IMR-90 (cell line): ENCODE measurements at places on chromosomes 1 and 21. TPM values are rescaled to one million over a fixed set of nuclear protein-coding genes. Genes with fewer than 3 reads are reported as not detected.
A peak's percentile ranks its signal among the peaks of the same experiment; 100 is the strongest.

DNA sequence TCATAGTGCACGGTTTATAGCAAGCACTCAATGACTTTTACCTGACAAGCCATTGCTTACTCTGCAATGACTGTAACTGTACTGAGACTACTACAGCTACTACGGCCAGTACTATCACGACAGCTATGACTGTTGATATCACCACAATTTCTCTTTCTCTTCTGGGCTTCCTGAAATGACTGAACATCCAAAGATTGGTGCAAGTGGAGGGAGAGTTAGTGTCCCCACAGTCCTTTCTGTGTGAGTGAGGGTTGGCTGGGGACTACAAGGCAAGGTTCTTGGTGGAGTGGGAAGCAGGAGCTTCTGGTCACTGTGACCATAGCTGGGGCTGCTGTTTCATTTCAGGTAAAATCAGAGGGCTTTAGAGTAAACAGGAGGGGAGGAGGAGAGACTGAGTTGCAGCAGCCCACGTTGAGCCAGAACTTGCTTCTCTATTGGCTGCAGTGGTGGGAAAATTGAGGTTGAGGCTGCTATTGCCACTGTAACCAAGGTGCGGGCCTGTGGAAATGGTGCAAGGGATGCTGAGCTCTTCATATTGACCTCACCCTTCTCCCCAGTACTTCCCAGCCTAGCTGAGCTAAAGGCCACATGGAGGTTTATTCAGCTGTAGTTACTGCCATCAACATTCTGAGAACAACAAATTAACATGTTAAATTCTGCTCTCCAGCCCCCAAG lies 14.1 kb upstream of the IL10 start:
- DNase-seq, result no peak

DNA sequence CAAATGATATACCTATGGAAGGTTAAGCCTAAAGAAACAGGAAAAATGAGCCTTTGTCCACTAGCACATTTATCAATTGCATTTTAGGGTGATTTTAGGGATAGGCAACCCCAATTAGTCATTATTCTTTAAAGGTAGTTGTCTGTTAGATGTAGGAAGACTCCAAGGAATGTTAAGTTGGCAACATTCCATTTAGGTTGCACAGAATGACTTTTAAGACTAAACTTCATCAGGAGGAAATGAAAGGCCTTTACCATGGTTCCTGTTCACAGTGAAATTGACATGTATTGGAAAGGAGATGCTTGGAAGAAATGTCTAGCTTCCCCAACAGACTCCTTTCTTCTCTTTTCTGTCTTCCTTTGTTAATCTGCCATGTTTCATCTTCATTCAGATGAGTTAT lies 1.6 kb upstream of the APOBEC4 start:
- no peak for DNase-seq

- DNase-seq, result no peak
Measured at GRCh38 chr1:149848340-149849110, 50.8 kb upstream of the BOLA1 start.

The UBQLN4 gene
- 8.8 and 9.7 TPM in 2 replicates for total RNA-seq

DNA sequence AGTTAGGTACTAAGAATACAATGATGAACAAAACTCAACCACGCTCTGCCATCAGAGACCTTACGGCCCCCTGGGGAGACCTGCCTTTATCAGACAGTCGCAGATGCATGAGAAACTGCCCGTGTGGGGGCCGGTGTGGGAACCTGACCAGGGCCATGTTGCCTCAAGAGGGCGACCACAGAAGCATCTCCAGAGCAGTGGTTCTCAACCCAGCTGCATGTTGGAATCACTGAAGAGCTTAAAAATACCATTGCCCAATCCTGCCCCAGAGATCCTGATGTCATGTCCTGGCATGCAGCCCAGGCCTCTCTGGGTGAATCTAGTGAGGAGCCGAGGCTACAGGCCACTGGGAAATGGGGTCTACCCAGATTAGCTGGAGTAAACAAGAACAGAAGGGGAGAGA lies 108.7 kb downstream of the PRDM2 start:
- DNase-seq, result peak; percentile 65

GRCh38 chr21:46144464-46145070 lies 10.8 kb downstream of the FTCD start:
- no peak for DNase-seq

- peak; percentile 65 for DNase-seq
Measured at GRCh38 chr1:5915587-5916571, 76.3 kb downstream of the NPHP4 start.

The LIN28A gene
- not detected in 2 replicates for total RNA-seq

- DNase-seq, result no peak
Measured at GRCh38 chr1:30023339-30024022, 699.9 kb downstream of the MATN1 start.

DNA sequence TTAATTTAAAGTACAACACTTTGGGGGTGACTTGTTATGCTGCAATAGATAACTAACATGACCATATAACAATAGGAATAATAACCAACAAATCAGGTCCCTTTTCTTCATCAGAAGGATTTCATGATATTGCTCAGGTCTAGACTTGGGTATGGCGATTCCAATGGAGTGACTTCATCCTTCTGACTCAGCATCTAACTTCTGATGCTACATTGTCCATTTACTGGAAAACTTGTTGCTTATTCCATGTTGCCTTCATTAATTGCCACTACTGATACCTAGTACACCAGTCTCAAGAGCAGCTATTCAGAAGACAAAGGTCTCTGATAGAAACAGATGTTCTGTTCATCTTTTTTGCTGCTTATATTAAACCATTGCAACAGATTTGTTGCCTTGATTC lies 324.3 kb downstream of the TGFB2 start:
- DNase-seq, result peak; percentile 42

The KIF21B gene
- 0.36 and 0.56 TPM in 2 replicates for total RNA-seq

DNA sequence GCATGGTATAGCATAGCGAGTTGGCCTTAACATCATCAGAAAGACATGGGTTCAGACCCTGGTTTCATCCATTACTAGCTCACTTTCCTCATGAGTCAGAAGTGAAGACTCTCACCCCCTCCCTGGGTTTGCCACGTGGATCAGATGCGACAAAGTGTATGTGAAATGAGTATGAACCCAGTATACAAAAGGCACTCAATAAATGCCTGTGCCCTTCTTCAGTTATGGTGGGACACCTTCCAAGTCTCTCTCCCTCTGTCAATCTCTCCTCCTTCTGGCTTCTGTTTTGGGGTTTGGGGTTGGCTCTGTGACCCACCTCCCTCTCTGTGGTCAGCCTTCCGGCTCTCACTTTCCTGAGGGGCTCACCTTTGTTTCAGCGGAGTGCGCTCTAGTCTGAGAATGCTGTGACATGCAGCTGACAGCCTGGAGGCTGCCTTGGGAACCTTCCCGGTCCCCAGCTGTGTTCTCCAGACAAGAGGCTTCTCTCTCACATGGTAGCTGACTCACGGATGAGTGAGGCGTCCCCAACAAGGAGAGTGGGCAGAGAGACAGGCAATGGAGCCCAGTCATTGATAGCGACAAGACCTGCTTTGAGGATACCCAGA lies 155.0 kb upstream of the EDN2 start:
- peak; percentile 90 for DNase-seq

DNA sequence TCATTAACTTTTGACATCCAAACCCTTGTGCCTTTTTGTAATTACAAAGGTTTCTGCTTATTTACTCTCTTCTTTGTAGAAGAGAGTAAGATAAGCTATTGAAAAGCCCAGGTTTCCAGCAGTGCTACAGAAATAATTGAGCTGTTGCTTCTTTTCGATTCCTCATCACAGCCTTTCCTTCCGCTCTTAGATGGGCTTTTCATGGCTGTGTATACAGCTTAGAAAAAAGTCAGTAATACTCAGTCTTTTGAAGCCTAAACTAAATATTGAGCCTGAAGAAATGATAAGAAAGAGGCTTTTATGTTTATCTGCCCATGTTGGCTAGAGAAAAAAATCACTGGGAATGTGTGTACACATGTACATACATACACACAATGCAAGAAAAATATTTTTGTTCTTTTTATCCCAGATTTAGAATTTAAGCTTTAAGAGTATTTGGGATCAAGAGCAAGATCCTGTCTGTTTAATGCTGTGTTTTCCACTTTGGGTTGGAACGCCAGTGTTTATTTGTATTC lies 172.4 kb downstream of the VPS13D start:
- no peak for DNase-seq

The CENPF gene
- total RNA-seq, result 51.8 and 80.0 TPM in 2 replicates

GRCh38 chr1:154463512-154463990 lies 38.5 kb upstream of the TDRD10 start:
- DNase-seq, result no peak

The NBPF6 gene
- not detected in 2 replicates for total RNA-seq

- DNase-seq, result no peak
Measured at GRCh38 chr21:28833609-28834008, 159.1 kb downstream of the LTN1 start.

The HAO2 gene
- not detected in 2 replicates for total RNA-seq

The CLSTN1 gene
- 30.1 and 31.9 TPM in 2 replicates for total RNA-seq

DNA sequence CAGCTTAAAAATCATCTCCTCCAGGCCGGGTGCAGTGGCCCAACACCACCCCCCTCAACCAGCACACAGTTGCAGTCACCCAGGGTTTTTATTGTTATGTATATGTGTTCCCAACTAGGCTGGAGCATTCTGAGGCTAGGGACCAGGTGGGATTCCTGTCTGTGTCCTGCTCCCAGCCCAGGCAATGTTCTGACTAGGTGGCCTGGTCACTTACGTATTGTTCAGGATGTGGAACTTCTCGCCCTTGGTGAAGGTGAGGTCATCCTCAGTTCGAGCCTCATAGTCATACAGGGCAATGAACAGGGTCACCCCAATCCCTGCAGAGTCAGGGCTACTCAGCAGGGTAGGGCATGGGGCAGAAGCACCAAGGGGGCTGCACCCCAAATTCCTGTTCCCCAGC lies 12.2 kb downstream of the FGR start:
- no peak for DNase-seq

- DNase-seq, result peak; percentile 47
Measured at GRCh38 chr21:46325073-46325912, 1.3 kb downstream of the PCNT start.

The SHISAL2A gene
- total RNA-seq, result not detected in 2 replicates

The KANK4 gene
- total RNA-seq, result not detected in 2 replicates

DNA sequence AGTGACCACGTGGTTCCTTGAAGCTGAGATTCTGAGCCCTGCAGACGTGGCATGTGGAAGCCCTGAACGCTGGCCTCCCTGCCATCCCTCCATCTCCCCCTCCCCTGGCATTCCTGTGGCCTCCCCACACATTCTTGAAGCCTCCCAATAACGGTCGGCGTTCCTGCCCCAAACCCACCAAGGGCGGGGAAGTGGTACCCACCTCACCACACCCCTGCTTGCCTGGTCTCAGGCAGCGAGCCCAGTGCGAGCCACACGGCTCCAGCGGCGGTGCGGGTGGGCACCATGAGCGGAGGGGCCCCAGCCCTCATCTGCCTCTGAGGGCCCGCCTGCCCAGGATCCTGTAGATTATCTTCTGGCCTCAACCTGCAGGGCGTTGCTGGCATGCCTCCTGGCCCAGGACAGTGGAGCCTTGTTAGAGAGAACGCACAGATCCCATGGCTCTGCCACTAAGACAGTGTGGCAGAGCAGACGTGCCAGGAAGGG lies 20.6 kb upstream of the PRELP start:
- DNase-seq, result no peak

The ABCD3 gene
- 32.6 and 66.4 TPM in 2 replicates for total RNA-seq

The MAN1C1 gene
- 2.5 and 3.2 TPM in 2 replicates for total RNA-seq

The CATSPERE gene
- 0.18 and 0.28 TPM in 2 replicates for total RNA-seq

DNA sequence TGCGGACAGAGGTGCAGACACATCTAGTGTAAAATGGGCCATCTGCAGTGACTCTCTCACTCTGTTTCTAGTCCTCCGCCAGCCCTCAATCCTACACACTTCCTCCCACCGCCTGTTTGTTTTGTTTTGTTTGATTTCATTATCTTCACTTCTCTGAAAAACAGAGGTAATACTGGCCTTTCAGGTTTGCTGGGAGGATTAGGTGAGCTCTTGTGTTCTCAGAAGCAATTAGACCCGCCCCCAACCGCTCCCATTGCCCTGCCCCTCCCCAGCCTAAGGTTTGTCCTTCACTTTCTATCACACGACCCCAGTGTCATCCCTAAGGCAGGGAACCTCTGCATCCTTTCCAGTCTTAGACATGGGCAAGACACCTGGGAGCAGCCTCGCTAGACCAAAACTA lies 43.2 kb upstream of the TACSTD2 start:
- DNase-seq, result no peak

DNA sequence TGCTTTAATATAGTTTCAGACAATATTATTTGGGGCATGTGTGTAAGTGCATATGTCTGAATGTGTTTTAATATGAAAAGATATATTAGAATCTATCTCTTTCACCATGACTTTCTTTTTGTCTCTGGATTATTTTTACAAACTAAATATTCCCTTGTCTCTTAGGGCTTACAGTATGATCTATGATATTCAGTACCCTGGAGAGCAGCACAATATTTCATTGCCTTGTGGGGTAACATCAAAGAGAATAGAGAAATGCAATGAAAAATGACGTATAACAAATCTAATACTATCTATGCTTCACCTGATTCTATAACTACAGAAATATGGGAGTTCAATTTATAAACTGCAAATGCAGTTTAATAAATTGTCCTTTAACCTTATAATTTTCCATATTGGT lies 2084.5 kb downstream of the MRPL39 start:
- no peak for DNase-seq

The CFHR3 gene
- not detected in 2 replicates for total RNA-seq
